ENCODE measurements at places on chromosomes 16 and 17.

DNA sequence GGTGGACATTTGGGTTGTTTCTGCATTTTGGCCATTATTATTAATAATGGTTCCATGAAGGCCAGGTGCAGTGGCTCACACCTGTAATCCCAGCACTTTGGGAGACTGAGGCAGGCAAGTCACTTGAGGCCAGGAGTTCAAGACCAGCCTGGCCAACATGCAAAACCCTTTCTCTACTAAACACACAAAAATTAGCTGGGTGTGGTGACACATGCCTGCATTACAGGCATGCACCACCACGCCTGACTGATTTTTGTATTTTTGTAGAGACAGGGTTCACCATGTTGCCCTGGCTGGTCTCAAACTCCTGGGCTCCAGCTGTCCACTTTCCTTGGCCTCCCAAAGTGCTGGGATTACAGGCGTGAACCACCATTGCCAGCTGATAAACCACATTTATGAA is 58.5 kb downstream of the TNFRSF13B start:
- no peak overlapping the region for H3K4me3 ChIP-seq
- H3K4me1 ChIP-seq: no peaks in the 10 kb centered on the region
- H3K27ac ChIP-seq: no peak overlapping the region

DNA sequence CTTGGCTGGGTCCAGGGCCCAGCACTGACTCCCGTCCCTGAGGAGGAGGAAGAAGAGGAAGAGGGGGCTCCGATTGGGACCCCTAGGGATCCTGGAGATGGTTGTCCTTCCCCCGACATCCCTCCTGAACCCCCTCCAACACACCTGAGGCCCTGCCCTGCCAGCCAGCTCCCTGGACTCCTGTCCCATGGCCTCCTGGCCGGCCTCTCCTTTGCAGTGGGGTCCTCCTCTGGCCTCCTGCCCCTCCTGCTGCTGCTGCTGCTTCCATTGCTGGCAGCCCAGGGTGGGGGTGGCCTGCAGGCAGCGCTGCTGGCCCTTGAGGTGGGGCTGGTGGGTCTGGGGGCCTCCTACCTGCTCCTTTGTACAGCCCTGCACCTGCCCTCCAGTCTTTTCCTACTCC is 8.5 kb downstream of the HIRIP3 start:
- no peaks in the 10 kb centered on the region for H3K4me1 ChIP-seq
- H3K4me3 ChIP-seq: no peak overlapping the region
- H3K27ac ChIP-seq: no peak overlapping the region
- no peaks in the 10 kb centered on the region for H3K27me3 ChIP-seq
- DNase-seq: no peak
- H3K36me3 ChIP-seq: peaks cover 100% of the 10 kb centered on the region

GRCh38 chr17:40538936-40539705 is 26.2 kb downstream of the CCR7 start:
- peaks cover 74% of the 10 kb centered on the region for H3K4me1 ChIP-seq
- DNase-seq: no peak
- no peaks in the 10 kb centered on the region for H3K27me3 ChIP-seq
- H3K4me3 ChIP-seq: no peak overlapping the region
- peak overlapping the region; percentile 97 for H3K27ac ChIP-seq

GRCh38 chr17:72342061-72342460 is 221.2 kb downstream of the SOX9 start:
- peaks cover 2% of the 10 kb centered on the region for H3K27me3 ChIP-seq
- no peak for DNase-seq
- no peaks in the 10 kb centered on the region for H3K36me3 ChIP-seq
- no peak overlapping the region for H3K4me3 ChIP-seq
- H3K4me1 ChIP-seq: no peaks in the 10 kb centered on the region
- no peak overlapping the region for H3K27ac ChIP-seq

DNA sequence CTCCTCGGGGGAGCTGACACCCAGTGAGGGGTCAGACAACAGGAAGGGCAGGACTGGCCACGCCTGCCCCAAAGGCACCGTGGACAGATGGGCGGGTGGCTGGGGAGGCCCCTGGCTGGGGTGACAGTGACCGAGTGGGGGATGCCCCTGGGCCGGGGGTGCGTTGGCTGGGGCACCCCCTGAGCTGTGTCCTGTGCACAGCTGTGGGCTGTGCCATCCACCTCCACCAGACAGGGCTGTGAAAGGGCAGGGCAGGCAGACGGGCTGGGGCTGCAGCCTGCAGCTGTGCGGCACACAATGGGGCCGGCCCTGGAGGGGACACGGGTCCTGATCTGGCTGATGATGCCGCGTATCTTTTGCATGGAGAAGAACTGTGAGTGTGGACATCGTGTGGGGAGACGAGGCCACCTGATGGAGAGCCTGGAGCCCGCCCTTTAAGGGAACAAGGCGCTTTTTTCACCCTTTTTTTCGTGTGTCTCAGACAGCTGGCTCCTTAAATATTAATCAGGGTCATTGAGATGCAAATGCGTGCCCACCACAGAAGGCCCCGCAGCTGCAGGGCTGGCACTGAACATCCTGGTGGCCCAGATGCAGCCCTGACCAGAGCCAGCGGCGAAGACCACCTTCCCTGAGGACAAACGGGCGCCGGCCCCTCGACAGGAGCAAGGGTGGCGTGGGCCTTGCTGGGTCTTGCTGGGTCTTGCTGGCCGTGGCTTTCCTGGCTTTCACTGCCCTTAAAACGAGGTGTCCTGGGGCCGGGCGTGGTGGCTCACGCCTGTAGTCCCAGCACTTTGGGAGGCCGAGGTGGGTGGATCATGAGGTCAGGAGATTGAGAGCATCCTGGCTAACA is 42.4 kb upstream of the GNG13 start:
- H3K27me3 ChIP-seq: peaks cover 21% of the 10 kb centered on the region
- no peaks in the 10 kb centered on the region for H3K36me3 ChIP-seq
- no peak overlapping the region for H3K4me3 ChIP-seq
- no peak for DNase-seq
- H3K27ac ChIP-seq: no peak overlapping the region

- no peak for DNase-seq
- no peak overlapping the region for H3K4me3 ChIP-seq
- H3K36me3 ChIP-seq: no peaks in the 10 kb centered on the region
- H3K27me3 ChIP-seq: no peaks in the 10 kb centered on the region
- no peaks in the 10 kb centered on the region for H3K4me1 ChIP-seq
These were observed 221.8 kb downstream of the MAP2K4 start for GRCh38 chr17:12242345-12242954.

DNA sequence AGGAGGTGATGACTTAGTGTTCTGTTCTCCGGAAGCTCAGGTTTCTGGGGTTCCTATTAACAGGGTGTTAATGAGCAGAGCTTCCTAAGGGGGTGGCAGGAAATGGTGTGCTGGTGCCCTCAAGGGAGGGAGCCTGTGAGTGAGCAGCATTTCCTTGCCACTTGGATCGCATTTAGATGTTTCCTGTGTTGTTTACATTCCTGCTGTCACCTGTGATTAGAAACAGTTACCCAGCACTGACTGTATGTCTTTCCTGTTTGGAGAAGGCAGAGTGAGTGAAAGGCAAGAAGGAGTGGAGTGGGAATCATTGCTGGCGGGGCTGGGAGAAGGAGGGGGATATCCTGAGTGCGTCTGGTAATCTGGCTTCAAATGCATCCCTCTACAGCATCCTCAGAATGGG is 214.6 kb downstream of the CCDC182 start:
- H3K27me3 ChIP-seq: no peaks in the 10 kb centered on the region
- DNase-seq: no peak
- no peak overlapping the region for H3K27ac ChIP-seq
- no peak overlapping the region for H3K4me3 ChIP-seq
- peaks cover 15% of the 10 kb centered on the region for H3K4me1 ChIP-seq

GRCh38 chr16:51327001-51327400 is 175.9 kb upstream of the SALL1 start:
- H3K27ac ChIP-seq: no peak overlapping the region
- DNase-seq: no peak
- H3K4me1 ChIP-seq: no peaks in the 10 kb centered on the region
- H3K27me3 ChIP-seq: no peaks in the 10 kb centered on the region
- H3K4me3 ChIP-seq: no peak overlapping the region

DNA sequence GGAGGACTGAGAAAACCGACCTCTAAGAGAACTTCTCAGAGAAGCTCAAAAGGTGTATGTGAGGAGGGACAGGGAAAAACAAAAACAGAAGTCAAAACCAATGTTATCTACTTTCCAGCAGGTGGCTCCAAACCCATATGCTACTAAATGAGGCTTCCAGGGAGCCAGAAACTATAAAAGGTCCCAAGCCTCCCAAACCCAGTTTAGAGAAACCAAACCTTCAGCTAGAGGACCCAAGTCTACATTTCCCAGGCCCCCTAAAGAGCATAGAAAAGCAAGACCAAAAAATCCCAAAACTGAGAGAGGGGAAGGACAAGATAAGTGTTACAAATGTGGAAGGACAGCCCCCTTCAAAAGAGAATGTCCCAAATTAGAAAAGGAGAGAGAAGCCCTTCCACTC is 3.7 kb downstream of the HPR start:
- no peak for DNase-seq
- H3K4me3 ChIP-seq: no peak overlapping the region
- H3K4me1 ChIP-seq: no peaks in the 10 kb centered on the region
- no peaks in the 10 kb centered on the region for H3K36me3 ChIP-seq
- no peaks in the 10 kb centered on the region for H3K27me3 ChIP-seq

- no peak overlapping the region for H3K27ac ChIP-seq
- H3K4me1 ChIP-seq: no peaks in the 10 kb centered on the region
These were observed 21.4 kb upstream of the SLC46A1 start for GRCh38 chr17:28427371-28427770.

- H3K4me3 ChIP-seq: no peak overlapping the region
- H3K27ac ChIP-seq: no peak overlapping the region
- no peaks in the 10 kb centered on the region for H3K4me1 ChIP-seq
- DNase-seq: no peak
- no peaks in the 10 kb centered on the region for H3K27me3 ChIP-seq
These were observed 69.3 kb downstream of the MYO1D start for GRCh38 chr17:32807577-32807976.

DNA sequence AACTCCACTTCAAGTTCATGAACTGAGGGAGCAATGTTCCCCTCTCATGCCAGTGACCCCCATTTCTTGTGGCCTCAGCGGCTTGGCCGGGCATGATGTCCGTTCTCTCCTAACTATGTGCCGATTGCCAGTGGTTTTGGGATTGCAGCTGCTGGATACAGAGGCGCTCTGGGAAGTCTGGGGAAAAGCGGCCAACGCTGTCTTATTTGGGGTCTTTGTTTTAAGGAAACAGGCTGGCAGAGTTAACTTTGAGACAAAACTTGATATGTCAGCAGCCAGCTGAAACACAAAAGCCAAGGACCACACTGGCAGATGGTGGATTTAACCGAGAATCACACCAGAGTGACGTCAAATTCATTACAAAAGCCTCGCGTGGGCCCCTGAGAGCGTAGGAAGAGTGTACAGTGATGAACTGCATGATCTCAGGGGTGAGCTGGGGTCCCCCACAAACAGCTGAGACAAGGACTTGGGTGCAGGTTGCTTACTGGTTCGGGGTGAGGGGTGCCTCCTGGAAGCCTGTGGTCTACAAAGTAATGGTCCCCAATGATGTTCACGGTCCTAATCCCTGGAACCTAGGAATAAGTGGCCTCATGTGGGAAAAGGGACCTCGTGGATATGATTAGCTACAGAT is 180.4 kb downstream of the IRF8 start:
- H3K27me3 ChIP-seq: no peaks in the 10 kb centered on the region
- no peak for DNase-seq
- no peak overlapping the region for H3K27ac ChIP-seq
- H3K4me1 ChIP-seq: no peaks in the 10 kb centered on the region

- DNase-seq: no peak
- H3K27ac ChIP-seq: peak overlapping the region; percentile 56
- no peaks in the 10 kb centered on the region for H3K27me3 ChIP-seq
- peaks cover 17% of the 10 kb centered on the region for H3K4me1 ChIP-seq
- no peaks in the 10 kb centered on the region for H3K36me3 ChIP-seq
These were observed 50.8 kb downstream of the SDK2 start for GRCh38 chr17:73593249-73593965.

GRCh38 chr17:16976725-16977550 is 5.0 kb upstream of the TNFRSF13B start:
- H3K27ac ChIP-seq: no peak overlapping the region
- no peaks in the 10 kb centered on the region for H3K27me3 ChIP-seq
- no peak overlapping the region for H3K4me3 ChIP-seq
- no peaks in the 10 kb centered on the region for H3K36me3 ChIP-seq

- no peaks in the 10 kb centered on the region for H3K36me3 ChIP-seq
- no peaks in the 10 kb centered on the region for H3K4me1 ChIP-seq
- DNase-seq: no peak
- no peak overlapping the region for H3K4me3 ChIP-seq
- peaks cover 42% of the 10 kb centered on the region for H3K27me3 ChIP-seq
- no peak overlapping the region for H3K27ac ChIP-seq
These were observed 19.7 kb downstream of the SRCIN1 start for GRCh38 chr17:38585918-38586529.

DNA sequence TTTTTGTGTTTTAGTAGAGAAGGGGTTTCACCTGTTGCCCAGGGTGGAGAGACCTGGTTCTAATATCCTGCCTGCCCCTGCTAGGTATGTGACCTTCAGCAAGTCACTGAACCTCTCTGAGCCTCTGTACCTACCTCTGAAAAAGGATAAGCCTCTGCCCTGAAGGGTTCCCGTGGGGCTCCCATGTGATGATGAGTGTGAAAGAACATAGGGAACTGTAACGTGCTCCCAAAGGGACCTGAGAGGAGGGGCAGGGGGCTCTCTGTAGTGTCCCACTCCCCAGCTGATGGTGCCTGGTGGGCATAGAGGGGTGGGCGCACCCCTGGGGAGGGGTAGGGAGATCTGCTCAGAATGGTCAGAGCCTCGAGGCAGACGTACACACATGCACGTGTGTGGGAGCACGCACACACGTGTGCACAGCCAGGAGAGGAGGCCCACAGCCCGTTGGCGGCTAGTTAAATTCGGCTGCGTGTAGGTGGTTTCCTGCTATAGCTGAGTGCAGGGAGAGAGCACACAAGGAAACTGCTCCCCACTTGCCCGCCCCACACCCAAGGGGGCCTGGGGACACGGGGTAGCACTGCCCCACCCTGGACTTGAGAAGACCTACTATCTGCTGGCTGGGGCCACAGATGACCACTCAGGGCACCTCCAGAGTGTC is 6.7 kb downstream of the KCNH4 start:
- no peaks in the 10 kb centered on the region for H3K27me3 ChIP-seq
- no peak overlapping the region for H3K4me3 ChIP-seq
- H3K4me1 ChIP-seq: no peaks in the 10 kb centered on the region
- no peak for DNase-seq
